ENCODE measurements at places on chromosomes 16 and 17.

GRCh38 chr17:37829592-37830123 lies 84.8 kb upstream of the HNF1B start:
- no peak for DNase-seq

DNA sequence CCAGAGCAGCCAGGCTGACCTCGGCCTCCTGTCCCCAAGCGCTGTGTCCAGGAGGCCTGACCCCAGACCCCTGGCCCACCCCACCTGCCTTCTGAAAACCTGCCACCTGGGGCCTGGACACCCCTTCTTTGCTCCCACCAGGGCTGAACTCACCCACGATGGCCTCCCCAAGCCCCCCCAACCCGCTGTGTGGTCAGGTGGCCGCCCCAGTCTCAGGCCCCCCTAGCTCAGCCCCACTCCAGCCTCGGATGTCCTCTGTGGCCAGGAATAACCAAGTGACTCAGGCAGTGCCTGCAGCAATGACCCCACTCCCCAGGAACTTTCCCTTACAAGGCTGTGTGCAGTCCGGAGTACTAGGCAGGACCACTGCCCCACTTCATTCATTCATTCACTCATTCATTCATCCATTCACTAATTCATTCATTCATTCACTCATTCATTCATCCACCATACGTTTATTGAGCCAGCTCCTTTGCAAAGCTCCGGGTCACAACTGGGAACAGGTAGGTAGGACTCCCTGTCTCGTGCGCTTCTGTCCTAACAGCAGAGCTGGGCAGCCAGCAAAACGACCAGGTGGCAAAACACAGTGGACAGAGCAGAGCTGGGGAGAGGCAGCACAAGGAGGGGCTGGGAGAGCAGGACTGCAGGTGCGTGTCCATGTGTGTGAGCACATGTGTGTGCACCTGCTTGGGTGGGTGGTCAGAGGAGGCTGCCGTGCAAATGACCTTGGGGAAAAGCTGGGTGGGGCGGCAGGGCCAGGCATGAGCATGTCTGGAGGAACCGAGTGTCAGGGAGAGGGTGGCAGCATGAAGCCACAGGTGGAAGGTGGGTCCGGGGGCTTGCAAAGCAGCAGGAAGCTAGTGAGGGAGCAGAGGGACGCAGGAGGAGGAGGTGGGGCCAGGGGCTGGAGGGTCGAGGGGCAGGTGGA lies 75.8 kb upstream of the CBX4 start:
- DNase-seq, result no peak

DNA sequence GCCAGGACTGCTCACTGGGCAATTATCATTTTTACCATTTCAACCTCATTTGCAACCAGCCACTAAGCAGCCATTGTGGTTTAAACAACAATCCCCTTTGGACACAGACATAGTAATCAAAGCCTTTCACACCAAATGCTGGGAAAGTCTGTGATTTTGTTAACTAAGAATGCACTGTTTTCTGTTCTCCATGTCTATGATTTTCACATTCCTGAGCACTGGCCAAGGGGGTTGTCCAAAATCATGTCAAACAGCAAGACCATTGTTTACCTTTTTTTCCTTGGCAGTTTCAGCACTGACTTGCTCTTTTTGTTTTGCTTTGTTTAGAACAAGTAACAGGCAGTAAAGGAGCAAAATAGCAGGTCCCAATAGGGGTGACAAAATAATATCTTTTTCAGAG lies 106.3 kb upstream of the SIAH1 start:
- DNase-seq, result no peak

DNA sequence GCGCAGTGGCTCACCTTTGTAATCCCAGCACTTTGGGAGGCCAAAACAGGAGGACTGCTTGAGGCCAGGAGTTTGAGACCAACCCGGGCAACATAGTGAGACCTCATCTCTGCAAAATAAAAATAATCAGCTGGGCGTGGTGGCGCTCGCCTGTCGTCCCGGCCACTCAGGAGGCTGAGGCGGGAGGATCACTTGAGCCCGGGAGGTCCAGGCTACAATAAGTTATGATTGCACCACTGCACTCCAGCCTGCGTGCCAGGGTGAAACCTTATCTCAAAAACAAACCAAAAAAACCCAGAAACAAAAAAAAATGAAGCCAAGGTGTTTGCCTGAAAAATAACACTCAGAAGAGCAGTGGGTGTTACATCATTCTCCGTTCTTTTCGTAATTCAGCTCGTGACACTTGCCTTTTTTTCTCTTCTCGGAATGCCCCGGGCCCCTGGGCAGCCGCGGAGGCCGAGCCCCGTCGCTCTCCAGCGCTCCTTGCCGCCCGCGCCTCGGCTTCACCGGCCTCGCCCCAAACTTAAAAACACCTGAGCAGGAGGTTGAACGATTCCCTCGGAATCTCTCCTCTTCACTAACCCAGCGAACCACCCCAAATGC lies 17.0 kb downstream of the PRCD start:
- no peak for DNase-seq

DNA sequence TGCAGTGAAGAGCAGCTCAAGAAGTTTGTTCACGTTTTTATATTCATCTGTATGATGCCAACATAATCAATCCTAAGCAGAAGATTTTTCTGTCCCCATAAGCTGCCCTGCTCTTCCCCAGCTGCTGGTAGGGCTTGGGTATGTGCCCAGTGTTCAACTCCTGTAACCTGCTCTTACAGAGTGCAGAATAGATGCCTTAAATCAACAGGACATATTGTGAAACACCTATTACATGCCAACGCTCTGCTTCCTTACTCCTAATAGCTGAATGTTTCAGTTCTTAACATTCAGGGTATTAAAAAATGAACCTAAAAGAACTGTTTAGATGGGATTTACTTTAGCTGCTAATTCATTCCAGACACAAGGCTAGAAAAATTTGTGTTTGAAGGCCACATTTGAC lies 190.9 kb downstream of the HS3ST3A1 start:
- no peak for DNase-seq
